Activated CD8-positive, alpha-beta memory T cell treated with anti-CD3 and anti-CD28 coated beads, Interleukin-2, amount 10 ng/mL, durations not matched to agents 7 days and 5 days (primary cell): ENCODE measurements at places on chromosomes 4 and X. TPM values are rescaled to one million over a fixed set of nuclear protein-coding genes. Genes with fewer than 3 reads are reported as not detected.

DNA sequence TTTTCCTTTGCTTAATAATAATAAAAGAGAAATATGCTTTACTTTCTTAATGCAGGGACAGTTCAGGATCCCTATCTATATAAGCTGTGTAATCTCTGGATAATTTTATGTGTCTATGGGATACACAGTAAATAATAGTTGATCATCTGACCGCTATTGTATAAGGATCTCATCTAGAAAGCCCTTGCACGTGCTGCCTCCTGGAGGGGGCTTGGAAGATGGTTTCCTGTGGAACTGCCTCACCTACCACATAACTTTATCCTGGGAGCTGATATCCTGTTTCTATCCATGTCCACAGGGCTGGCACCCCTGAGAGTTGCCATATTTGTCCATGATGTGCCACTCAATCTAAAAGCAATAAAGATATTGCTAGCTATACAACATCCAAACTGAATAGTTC is 139.3 kb upstream of the FRMPD4 start:
- no peaks in the 10 kb centered on the region for H3K36me3 ChIP-seq
- no peak for DNase-seq
- H3K27me3 ChIP-seq = no peaks in the 10 kb centered on the region
- H3K4me1 ChIP-seq = no peaks in the 10 kb centered on the region
- no peak overlapping the region for H3K27ac ChIP-seq
- no peak overlapping the region for H3K4me3 ChIP-seq

DNA sequence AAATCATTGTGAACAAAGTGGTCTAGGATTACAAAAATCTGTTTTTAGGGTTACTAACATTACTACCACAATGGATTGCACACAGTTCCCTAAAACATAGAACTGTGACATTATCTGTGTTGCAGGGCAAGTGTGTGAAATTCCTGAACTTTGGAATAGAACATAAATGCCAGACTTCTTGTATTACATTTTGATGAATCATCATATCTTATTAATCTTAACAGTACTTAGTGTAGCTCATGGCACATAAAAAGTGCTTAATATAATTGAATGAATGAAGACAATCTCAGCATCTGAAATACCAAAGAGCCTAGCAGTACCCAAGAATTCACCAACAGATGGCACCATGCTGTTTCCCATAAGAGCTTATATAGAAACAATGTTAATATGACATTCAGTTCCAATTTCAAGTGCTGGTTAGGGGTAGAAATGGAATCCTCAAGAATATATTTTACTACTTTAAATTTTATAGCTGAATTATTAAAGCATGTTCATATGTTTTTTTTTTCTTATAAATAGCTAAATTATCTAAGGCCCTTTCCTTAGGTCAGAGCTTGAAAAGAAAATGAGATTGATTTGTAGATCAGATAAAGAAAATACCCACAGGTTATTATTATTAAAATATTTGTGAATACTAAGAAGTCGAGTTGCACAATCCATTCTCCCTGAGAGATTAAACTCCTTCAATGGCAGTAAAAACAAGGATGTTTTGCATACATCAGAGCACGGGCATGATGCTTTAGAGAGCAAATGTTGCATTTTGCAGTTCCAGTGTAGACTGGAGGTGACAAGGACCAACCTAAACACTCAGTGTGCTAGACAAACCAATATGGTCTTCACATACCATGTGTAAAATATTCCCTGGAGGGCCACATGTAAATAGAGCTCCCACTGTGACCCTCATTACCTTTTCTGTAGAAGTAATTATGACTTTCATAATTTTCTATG is 25.7 kb upstream of the SHISA3 start:
- H3K4me3 ChIP-seq = no peak overlapping the region
- H3K27me3 ChIP-seq = peaks cover 13% of the 10 kb centered on the region
- no peaks in the 10 kb centered on the region for H3K36me3 ChIP-seq
- H3K4me1 ChIP-seq = no peaks in the 10 kb centered on the region
- no peak overlapping the region for H3K27ac ChIP-seq

GSPT2 gene
- 9.7 TPM for total RNA-seq

DNA sequence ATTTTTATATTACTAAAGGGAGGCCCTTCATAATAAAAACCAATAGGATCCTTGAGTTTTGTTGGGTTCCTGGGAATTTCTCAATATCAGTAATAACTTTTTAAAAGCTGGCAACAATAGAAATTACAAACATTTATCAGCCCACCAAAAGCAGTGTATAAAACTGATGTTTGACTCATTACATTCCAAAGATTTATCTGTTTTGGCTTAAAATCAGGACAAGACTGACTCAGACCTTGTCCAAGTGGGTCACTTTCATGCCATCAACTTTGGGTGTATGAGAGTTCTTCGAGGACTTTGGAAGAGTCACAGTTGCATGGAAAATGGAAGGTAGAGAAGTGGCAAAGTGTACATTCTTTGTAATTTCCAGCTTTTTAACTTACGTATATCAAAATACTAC is 102.8 kb downstream of the FRMPD4 start:
- H3K27me3 ChIP-seq = no peaks in the 10 kb centered on the region
- no peaks in the 10 kb centered on the region for H3K36me3 ChIP-seq
- H3K27ac ChIP-seq = no peak overlapping the region
- H3K4me1 ChIP-seq = no peaks in the 10 kb centered on the region
- no peak for DNase-seq

PRAF2 gene
- total RNA-seq = 21.4 TPM

PLXNB3 gene
- 0.42 TPM for total RNA-seq

DNA sequence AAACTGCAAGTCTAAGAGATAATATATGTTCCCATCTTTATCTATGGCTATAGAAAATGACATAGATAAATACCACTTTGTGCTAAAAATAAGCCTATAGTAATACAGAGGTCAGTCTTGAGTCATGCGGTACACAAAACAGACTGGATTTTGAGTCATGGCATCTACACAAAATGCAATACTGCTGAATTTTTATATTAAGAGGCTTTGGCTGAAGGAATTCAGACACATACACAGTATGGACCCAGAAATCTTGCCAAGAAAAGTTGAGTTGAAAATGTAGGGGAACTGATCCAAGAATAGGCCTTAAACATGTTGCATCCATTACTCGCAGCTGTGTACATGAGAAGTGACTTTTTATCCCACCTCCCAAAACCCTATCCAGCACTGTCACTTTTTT is 184.4 kb downstream of the TENM3 start:
- H3K4me3 ChIP-seq = no peak overlapping the region
- H3K4me1 ChIP-seq = no peaks in the 10 kb centered on the region
- no peak for DNase-seq
- H3K27ac ChIP-seq = no peak overlapping the region
- H3K27me3 ChIP-seq = no peaks in the 10 kb centered on the region
